ENCODE measurements at places on chromosomes 4 and X.

GRCh38 chrX:68690936-68691501 lies 43.6 kb downstream of the STARD8 start:
- DNase-seq: no peak

DNA sequence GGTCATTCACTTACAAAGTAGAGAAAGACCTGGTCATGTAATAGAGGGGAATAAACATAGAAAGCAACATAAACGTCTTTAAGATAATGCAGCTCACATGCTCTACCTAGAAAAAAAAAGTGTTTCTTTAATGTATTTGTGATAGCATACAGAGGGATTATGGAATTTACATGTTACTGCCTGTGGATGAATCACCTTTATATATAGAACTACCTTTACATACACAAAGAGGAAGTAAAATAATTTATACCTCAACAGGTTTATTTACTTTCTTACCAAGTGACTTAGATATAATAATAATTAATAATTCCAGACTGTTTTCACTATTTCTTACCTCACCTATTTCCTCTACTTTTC lies 81.5 kb downstream of the PPP3CA start:
- DNase-seq: no peak

DNA sequence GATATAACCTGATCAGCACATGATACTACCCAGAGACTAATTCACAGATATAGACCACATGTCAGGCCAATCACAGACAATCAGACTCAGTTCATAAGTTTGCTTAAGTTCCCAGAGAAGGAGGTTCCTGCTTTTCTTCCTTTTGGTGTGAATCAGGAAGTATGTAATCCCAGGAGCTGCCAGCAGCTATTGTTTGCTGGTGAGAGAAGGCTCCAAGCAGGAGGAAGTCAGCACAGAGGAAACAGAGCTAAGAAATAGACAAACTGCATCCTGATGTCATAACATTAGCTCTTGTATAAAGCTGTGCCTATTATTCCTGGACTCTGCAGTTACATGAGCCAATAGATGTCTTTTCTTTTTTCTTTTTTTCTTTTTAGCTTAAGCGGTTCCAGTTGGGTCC lies 50.9 kb downstream of the UCHL1 start:
- DNase-seq: no peak

DNA sequence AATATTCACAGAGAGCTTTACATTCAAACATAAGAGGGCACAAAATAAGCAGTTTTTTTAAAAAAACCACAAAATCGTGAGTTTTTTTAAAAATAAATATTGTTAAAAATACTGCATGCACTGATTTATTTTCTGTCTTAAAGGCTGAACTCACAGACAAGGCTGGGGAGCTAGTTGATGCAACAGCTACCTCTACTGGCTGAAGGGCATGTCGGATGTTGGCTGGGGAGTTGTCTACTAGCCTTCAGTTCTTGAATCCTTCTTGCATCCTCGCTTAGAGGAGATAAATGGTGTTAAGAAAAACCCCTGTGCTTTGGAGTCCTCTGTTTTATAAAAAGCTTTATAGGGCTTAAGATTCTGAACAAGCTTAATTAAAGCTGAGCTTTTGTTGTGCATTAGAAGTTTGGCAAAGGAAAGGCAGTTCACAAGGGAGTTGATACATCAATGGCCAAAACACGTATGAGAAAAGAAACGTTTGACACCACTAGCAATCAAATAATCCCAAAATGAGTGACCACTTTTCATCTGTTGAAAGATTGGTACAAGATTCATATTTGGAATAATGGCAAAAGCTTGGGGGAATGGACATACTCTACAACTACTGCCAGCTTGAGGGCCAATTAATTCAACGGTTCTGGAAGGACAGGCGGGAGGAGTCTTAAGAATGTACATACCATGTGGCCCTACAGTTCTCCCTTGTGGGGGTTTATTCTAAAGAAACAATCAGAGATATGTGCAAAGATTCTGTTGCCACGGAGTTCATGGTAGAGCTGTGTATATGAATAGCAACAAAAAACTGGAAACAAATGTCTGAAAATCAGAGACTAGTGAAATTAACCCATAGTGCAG lies 94.7 kb downstream of the SEL1L3 start:
- no peak for DNase-seq

- DNase-seq: no peak
Measured at GRCh38 chr4:77619408-77619807, 13.8 kb downstream of the CXCL13 start.

DNA sequence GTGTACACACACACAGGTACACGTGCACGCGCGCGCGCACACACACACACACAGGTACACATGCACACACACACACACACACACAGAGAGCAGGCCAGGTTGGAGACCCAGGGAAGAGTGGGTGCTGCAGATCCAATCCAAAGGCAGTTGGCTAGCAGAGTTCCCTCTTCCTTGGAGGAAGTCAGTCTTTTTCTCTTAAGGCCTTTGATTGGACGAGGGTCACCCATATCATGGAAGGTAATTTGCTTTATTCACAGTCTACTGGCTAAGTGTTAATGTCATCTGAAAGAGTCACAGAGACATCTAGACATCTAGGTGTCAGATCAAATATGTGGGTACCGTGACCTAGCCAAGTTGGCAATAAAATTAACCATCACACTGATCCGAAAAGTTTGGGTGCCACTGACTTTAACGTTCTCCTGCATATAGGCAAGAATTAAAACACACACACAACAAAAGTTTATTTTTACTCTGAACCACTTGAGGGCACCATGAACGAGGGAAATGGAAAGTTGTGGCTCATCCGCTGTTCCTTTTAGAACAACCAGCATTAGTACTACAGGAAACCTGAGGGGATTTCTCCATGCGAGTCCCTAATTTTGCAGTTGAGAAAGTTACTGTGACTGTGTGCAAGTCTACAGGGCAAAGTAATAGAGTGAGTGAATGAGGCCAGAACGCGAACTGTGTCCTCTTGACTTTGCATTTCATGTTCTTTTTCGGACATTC lies 66.0 kb upstream of the STOX2 start:
- no peak for DNase-seq

GRCh38 chr4:100517864-100518341 lies at the start of gene EMCN:
Gene EMCN, minus strand, starts transcription at chr4:100518022. Its CDS starts 108 bp downstream, at chr4:100517914.
- no peak for DNase-seq

DNA sequence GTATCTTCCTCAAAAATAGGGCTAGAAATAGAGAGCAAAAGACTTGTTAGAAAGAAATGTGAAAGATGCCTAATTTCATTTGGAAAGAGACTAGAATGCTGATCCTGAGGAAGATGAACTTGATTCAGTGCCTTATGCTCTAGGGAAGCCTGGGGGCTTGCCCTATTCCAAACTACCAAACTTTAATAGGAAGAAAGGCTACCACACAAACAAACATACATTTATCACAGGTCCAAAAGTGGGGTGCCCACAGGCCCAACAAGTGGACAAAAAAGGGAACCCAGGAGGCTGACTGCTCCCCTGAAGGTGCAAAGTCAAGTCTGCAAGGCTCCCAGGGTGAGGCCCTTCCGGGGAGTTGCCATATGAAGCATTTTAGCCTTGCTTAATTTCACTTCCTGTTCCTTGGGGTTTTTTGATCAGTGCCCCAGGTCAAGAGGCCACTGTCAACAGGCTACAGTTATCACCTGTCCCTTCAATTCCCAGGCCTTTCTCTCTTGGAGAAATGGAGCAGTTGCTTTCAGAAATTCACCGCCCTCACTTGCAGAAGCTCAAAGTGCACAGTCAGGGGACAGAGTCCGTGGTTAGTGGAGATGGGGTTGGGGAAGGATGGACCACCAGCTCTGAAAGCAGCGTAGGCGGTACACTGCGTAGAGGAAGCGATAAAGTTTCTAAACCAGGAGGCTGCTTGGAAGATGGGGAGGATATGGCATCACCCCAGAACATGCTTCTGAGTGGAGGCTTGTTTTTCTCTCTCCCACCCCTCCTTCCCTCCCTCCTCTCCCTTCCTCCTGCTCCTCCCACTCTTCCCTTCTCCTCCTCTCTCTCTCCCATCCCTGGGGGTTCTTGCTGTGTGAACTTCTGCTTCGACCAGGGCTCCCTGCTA lies 36.4 kb downstream of the TMEM154 start:
- no peak for DNase-seq

- no peak for DNase-seq
Measured at GRCh38 chr4:37338972-37339371, 94.4 kb downstream of the NWD2 start.

- no peak for DNase-seq
Measured at GRCh38 chr4:184166736-184167135, 50.9 kb downstream of the ENPP6 start.

GRCh38 chrX:29422034-29422433 lies 793.3 kb upstream of the MAGEB2 start:
- DNase-seq: no peak

GRCh38 chr4:154616287-154616686 lies 3.8 kb upstream of the FGG start:
- DNase-seq: no peak

DNA sequence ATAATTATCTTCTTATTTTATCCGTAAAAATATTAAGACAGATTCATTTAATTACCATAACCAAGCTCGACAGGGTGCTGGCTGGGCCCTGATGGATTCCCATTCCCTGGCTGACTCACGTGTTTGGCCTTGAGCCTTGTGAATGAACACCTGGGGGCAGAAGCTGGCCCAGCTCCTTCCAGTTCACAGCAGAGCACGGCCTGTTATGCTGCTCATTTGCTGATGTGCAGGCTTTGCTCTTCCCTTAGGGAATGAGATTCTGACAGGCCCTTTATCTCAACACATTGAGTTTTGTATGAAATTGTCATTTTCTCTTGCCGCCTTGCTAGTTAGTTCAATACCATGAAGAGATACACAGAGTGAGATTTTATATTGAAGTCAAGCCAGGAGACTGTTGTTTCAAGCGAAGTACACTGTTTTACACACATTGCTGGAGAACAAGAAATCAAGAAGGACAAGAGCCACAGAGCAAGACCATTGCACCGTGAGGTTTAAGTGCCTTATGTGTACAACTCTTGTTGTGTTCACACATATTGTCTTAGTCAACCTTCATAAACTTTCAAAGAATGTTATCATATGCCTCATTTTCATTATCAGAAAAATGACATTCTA lies 1583.3 kb downstream of the STIM2 start:
- no peak for DNase-seq

- DNase-seq: peak; percentile 53
Measured at GRCh38 chrX:9342561-9343051, 122.3 kb upstream of the TBL1X start.

DNA sequence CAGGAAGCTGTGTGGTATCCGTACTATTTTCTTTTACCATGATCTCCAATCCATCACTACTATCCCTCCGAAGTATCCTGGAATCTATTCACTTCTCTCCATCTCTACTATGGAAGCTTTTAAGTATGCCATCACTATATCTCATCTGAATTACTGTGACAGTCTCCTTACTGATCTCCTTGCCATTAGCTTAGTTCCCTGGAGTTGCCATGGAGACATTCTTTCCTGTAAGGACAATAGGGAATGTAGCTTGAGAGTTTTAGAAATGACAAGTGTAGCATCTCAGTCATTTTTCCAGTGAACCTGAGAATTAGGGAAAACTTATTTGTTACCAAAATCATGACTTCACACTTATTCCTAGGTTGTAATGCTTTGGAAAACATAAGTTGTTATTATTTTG lies 86.3 kb downstream of the HPGD start:
- DNase-seq: no peak

DNA sequence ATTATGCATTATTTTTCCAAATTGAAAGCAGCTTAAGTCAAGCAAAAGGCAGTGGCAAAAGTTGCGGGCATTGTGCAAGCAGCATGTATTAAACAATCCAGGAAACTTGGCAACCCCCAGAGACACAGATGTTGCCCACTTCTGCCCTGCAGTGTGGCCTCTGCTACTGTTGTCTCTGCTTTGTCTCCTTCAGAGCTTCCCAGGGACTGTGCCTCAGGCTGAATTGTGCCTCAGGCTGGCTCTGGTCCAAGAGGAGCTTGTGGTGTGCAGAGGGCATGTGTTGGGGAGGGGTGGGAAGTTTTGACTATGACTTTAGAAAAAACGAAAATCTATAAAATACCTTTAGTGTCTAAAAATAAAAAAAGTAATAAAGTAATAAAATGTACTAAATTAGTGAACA lies 201.4 kb downstream of the CCSER1 start:
- no peak for DNase-seq

DNA sequence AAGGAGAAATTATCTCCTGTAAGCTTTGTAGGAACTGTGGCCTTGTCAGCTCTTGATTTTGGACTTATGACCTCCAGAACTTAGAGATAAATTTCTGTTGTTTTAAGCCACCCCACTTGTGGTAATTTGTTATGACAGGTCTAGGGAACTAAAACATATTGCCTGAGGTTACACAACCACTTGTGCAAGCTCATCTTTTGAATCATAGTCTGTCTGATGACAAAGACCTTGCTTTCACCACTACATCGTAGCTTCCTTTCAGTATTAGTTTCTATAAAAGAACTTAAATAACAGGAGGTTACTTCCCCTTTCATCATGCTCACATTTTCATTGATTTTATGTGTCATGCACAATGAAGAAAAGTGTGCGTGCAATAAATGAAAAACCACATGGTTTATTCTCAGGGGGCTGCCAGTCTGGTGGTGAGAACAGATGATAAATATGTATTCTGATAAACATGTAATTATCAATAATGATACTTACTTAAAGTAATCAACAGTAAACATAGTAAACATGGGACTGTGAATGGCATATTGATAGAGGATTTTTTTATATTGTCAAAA lies 690.0 kb upstream of the HS3ST1 start:
- DNase-seq: no peak

- no peak for DNase-seq
Measured at GRCh38 chrX:150329868-150330267, 33.2 kb upstream of the MAMLD1 start.

- DNase-seq: no peak
Measured at GRCh38 chrX:9682456-9682855, 83.2 kb downstream of the GPR143 start.

DNA sequence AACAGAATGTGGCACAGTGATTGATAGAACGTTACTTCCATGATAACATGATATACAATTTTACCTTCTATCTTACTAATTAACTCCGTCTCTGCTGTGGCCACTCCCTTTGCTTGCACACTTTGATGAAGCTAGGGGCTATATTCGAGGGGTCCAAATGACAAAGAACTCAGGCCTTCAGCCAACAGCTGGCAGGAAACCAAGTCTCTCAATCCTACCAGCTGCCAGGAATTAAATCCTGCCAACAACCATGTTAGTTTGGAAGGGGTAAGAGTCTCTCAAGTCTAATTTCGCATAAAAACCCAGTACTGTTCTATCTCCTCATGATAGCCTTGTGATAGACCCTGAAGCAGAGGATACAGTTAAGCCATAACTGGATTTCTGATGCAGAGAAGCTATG lies 1122.9 kb upstream of the PCDH10 start:
- no peak for DNase-seq

GRCh38 chr4:38004887-38005286 lies 44.7 kb downstream of the PTTG2 start:
- DNase-seq: no peak
